ENCODE measurements at places on chromosomes 3 and 15.

DNA sequence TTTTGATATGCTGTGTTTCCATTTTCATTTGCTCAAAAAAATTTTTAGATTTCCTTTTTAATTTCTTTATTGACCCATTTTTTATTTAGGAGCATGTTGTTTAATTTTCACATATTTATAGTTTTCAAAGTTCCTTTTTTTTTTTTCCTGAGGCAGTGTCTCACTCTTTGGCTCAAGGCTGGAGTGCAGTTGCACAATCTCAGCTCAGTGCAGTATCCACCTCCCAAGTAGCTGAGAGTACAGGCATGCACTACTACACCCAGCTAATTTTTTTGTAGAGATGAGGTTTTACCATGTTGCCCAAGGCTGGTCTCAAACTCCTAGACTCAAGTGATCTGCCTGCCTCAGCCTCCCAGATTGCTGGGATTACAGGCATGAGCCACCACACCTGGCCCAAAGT, 36.2 kb downstream of the PFN2 start:
- no peak for DNase-seq

- no peak for DNase-seq
Measured at GRCh38 chr15:63609448-63609847, 12.3 kb downstream of the FBXL22 start.

- DNase-seq: peak; percentile 32
Measured at GRCh38 chr15:98815207-98815606, 166.9 kb downstream of the IGF1R start.

DNA sequence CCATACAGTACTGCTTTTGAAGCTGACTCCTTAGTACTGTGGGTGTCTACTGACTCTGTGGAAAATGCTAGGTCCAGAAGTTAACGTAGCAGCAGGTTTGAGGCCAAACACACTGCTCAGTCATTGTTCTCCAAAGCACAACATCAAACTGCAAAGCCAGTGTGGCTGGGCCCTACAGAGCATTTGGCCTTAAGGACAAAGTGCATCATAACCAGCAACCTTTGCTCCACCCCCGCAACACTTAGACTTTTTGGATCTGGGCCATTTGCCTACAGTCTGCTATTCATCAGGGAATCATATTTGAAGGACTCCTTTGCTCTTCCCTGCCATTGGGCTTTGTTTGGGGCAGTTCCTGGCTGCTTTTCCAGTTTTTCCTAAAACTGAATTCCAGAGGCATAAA, 43.1 kb upstream of the ARL6 start:
- no peak for DNase-seq

- no peak for DNase-seq
Measured at GRCh38 chr3:183229178-183229577, 23.9 kb upstream of the B3GNT5 start.

GRCh38 chr3:125460233-125460632, 59.8 kb downstream of the SNX4 start:
- no peak for DNase-seq

GRCh38 chr3:151319628-151320027, 3.0 kb upstream of the GPR87 start:
- DNase-seq: no peak

- no peak for DNase-seq
Measured at GRCh38 chr3:183008303-183008702, 28.0 kb upstream of the DCUN1D1 start.

- peak; percentile 82 for DNase-seq
Measured at GRCh38 chr3:167406876-167407492, 26.9 kb upstream of the ZBBX start.

DNA sequence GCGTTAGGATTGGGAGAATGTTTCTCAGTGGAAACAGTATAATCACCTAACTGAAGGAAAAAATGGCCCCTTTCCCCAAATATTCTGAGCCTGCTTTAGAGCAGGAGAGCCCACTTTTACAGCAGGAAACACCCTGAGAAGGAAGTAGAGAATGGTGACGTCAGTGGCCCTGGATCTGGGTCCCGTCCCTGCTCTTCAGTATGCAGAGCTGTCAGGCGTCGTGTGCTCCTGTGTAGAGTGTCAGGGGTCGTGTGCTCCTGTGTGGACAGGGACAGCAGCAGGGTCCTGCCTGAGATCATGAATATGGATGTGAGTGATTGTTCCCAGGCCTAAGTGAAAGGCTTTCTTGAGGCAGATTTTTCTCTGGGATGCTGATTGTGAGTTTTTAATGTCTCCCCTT, 45.2 kb downstream of the CGNL1 start:
- peak; percentile 46 for DNase-seq

DNA sequence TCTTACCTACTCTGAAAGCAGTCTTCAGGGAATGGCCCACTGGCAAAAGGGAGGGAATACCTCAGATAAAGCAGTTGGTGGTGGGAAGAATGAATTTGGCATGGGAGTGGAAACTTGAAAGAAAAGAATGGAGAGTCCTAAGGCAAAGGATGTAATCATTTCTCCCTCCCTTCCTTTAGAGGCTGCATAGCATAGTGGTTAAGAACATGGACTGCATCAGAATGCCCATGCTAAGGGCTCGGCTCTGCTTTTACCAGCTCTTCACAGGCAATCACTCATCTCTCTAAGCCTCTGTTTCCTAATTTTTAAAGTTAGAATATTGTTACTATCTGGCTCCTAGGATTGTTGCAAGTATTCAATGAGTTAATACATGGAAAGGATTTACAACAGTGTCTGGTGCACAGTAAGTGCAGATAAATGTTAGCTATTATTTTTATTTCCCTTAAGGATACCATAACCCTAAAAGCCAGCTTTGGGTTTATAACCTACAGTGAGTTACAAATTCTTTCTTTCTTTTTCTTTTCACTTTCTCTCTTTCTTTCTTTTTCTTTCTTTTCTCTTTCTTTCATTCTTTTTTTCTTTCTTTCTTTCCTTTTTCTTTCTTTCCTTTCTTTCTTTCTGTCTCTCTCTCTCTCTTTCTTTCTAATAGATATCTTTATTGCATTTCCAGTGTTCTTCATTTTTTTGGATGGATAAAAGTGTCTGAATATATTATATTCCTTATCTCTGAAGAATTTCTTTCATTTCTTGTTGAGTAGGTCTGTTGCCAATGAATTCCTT, 23.6 kb downstream of the VEPH1 start:
- no peak for DNase-seq

- peak; percentile 90 for DNase-seq
Measured at GRCh38 chr3:121592856-121593702, at the start of gene FBXO40. Gene FBXO40, plus strand, starts transcription at chr3:121593379. Its CDS starts 27,197 bp downstream, at chr3:121620576.

DNA sequence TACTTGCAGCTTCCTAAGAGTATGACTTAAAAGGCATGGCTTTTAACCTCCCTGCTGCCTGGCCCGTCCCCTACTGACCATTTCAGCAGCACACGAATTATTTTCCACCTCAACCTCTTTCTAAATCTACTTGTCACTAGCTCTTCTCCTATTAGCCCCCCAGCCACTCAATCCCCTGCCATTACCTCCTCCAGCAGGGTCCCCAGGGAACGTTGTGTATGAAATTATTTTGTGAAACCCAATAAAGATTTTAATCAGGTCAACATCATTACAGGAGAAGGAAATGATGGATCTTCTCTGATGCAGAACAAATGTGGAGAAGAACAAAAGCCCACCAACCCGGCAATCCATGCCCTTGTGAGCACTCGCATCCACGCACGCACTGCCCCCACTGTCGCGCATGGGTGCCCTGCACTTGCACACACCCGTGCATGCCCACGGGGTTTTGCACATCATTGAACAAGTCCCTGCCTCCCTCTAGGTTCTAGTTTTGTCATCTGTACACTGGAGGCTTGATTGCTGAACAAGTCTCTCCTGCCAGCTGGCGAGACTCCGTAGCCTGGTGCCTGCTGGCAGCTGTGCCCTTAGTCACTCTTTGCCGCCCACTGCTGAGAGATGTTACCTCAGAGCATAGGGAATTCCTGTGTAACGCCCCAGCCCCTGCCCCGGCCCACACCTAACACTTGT, 51.6 kb downstream of the LINGO1 start:
- DNase-seq: no peak

DNA sequence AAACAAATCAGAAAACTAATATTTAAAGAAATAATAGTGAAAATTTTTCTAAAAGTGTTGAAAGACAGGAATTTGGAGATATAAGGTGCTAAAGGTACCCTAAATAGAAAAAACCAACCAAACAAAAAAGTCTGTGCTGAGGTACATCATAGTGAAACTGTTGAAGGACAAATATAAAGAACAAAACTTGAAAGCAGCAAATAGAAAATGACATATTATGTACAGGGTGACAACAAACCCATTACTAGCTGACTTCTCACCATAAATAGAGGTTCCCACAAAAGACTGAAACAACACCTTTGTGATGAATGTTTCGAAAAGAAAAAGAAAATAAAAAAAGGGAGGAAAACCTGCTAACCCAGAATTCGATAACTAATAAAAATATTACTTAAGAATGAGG, 502.5 kb upstream of the NECTIN3 start:
- no peak for DNase-seq

DNA sequence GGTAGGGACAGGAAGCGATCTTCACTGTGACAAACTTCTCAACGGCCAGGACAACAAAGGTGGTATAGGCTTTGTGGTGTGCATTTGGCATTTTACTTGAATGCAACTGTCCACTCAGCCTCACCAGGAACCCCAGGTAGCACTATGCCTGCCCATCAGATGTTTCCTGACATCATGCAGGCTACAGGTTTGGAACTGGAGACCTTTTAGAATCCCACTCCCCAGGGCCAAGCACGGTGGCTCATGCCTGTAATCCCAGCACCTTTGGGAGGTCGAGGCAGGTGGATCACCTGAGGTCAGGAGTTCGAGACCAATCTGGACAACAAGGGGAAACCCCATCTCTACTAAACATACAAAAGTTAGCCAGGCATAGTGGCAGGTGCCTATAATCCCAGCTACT, 9.6 kb downstream of the STARD5 start:
- no peak for DNase-seq

- DNase-seq: no peak
Measured at GRCh38 chr3:23198801-23199200, 4.3 kb upstream of the UBE2E2 start.

DNA sequence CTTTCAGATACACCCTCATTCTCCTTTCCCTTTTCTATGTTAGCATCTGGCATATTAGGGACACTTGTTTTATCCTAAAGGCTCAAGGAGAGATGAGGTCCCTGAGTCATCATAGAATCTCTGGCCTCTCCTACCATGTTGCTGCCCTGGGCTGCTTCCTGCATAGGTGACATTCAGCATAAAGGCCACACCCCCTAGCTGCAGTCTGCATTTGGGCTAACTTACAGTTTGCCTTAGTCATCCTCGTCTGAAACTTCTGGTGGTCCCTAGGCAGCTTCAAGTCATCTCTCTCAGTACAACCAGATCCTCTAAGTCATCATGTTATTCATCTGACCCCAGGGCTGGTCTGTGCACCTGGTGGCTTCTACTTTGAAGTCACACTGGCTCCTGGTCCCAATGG, 982.7 kb upstream of the NR2F2 start:
- peak; percentile 50 for DNase-seq

DNA sequence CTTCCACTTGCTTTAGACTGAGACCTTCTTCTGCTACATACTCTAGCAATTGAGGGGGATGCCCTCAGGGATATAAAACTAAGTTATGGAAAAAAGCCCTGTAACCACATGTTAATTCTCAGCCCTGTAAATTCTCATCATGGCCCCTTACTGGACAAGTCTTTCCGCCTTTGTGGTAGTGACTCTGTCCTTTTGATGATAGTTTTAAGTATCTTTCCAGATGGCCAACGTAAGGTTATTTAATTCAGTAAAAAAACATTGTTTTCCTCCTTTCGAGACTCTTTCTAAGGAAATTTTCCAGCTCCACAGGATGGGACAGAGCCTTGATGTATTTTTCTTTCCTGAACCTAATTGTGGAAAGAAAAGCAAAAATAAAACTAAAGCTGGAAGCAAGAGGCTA, 25.3 kb upstream of the TM4SF4 start:
- DNase-seq: no peak

DNA sequence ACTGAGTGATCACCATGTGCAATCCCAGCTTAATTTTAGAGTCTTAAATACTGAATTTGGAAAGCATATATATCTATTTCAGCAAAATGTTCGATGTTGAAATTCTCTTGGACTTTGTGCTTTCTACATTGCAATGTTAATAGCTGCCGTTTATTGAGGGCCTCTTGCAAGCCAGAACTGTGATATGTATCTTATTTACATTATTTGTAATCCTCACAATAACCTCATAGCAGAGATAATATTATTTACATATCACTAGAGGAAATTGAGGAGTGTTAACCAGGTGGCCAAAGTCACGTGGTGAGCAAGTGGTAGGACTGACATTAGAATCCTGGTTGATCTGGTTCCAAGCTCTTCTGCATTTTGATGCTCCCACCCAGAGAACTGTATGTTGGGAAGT, 254.1 kb downstream of the SLC9A9 start:
- no peak for DNase-seq

DNA sequence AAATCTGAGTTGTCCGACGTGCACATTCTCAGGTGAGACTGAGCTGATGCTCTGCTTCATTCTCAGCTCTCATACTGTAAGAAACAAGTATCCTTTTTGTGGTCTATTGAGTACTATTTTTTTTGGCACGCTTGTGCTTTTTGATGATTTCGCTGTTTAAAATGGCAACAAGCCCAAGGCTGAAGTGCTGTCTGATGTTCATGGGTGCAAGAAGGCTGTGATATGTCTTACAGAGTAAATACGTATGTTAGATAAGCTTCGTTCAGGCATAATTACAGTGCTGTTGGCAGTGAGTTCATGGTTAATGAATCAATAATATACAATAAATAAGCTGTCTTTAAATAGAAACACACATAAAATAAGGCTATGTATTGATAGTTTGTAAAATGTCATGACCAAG, 27.2 kb downstream of the AQR start:
- no peak for DNase-seq

GRCh38 chr15:29126821-29127461, 142.7 kb downstream of the NSMCE3 start:
- DNase-seq: peak; percentile 82

DNA sequence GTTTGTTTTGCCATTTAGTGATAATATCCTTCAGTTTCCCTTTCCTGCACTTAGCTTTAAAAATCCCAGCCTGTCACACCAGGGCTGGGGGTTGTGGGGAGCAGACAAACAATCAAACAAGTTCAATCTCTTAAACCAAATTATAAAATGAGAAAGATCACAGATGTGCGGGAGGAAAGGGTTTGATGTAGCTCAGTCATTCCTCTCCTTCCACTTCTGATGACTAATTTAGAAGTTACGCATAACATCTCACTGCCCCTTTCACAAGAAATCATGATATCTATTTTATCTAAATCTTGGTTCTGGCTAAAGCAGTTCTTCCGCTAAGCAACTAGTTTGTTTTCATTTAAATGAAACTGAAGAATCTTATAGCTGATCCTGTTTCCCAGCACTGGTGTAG, 34.1 kb upstream of the ATG7 start:
- no peak for DNase-seq

DNA sequence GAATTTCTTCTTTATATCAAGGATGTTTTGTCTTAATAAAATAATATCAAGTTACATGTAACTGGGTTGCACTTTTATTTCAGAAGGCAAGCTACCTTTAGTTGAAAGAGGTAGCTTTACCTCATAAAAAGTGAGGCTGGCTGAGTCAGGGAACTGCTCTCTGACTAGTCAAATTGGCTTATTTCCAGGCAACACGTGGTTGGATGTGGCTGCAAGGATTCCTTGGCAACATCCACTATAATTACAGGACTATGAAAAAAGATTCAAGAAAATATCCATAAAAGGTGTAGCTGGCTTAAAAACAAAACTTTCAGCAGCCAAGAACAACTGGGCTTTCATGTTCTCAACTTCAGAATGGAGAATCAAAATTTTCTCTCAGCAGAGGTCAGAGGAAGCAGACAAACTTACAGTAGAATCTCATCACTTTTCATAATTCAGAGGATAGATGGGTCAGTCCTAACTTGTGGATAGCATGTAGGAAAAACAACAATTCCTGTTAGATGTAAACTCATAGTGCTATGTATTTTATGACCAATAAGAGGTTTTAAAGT, 779.1 kb downstream of the MECOM start:
- no peak for DNase-seq
